Right ventricle myocardium superior (tissue), 1 donor: ENCODE measurements at places on chromosomes 1 and 21. TPM values are rescaled to one million over a fixed set of nuclear protein-coding genes. Genes with fewer than 3 reads are reported as not detected.

GRCh38 chr21:37757606-37758376, 158.5 kb downstream of the KCNJ6 start:
- no peak for DNase-seq

DNA sequence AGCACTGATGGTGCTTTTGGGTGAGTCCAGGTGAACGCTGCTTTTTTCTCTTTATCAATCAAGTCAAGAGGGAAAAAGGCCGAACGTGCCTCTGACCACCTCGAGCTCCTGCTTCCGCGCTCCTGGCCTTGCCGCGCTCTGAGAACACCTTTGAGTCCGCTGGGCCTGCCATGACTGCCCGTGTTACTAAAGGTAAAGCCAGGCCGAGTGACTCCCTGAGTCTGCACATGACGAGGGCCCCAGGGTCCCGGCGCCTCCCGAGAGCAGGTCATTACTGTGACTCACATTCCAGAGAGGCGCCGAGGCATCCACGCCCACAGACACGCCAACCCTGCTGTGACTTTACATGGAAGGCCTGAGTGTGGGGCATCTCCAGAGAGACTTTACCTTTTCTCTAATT, 11.1 kb downstream of the POFUT2 start:
- no peak for DNase-seq

- DNase-seq = no peak
Measured at GRCh38 chr1:113191579-113192076, 118.6 kb downstream of the LRIG2 start.

DNA sequence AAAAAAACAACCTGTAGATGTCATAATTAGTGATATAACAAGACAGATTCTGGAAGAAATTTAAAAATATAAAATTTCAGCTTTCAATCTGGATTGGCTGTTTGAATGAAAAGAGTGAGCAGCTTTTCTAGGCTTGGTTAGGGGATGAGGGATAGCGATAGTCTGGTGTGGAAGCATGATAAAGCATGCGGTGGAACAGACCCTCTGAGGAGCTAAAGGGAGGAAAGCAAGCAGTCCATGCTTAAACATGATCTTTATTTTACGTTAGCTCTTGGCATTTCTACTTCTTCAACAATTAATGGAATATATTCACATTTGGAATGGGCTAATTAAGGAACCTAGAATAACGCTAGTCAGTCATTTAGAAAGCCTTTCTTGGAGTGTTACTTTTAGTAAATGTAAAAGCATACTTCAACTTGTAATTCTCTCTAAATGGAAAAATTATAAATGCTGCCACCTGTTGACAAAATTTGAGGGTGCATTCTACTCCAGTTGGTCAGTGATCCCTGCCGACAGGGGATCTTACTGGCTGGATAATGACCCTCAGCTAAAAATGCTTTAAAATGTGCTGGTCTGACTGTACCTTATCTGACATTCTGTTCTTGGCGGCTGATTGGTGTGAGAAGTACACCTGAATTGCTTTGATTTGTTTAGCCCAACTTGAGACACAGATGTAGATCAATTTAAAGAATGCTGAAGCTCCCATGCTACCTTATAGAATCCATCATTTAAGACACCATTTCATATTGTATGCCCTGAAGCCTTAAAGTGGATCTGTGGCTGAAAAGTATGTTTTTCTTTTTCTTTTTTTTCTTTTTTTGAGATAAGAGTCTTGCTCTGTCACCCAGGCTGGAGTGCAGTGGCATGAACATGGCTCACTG, 61.2 kb downstream of the AK4 start:
- no peak for DNase-seq

DNA sequence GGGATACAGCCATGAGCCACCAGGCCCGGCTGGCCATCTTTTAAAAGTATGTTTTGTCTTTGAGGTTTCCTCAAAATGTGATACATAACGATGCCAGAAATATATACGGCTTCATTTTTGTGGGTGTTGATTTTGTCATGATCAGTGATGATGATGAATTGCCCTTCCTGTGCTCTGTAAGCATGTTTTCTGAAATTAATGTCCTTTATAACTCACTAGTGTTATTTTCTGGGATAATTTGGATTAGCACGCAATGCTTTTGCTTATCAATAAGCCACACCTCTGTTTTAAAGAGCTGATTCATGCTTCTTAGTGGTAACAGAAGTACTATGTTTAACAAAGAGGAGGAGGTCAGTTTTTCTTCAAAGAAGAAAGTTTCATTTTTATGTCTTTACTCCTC, 25.6 kb downstream of the PHACTR4 start:
- DNase-seq = no peak

DNA sequence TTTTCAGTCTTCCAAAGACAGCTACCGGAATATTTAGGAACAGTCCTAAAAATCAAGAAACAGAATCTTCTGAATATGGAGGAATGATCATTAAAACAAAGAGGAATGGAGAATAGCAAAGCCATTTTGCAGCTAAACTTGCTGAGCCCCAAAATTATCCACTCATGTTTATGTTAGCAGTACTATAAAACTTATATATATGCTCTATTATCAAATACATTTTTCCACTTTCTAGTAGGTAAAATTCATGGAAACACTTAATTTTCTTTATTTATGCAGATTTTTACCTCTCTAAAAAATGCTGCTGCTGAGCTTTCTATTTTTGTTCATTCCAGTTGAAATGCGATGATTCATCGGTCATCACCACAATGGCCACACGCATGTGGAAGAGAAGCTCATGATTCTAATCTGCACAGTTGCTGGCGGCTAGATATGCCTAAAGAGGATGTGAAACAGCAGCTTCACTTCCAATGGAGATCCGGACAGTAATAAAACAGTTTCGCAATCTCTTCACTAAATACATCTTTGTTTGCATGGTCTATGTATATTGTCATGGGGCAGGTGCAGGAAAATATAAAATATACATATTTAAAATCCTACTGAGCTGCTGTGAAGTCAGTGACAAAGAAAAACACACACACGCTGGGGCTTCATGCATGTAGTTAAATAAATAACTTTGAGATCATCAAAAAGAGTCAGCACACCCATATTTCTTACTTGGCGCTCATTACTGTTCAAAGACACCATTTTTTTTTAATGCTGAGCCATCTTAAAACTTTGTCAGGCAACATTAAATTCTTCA, 292.2 kb downstream of the SMYD3 start:
- DNase-seq = no peak

DNA sequence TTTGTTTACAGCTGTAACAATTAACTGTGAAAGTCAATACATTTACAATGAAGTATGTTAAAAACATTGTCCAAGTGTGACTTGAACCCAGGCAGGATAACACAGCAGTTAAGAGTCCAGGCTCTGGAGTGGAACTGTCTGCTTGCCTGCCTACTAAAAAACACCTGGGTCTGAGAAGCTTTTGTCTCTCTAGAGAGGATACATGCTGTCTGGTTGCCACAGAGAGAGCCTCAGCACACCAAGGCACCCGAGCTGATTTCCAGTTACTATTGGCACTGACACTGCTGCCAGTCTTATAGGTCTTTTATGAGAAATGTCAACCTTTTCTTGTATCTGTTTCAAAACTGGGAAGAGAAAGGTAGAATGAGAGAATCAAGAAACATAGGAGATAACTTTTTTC, 20.2 kb upstream of the RALGPS2 start:
- DNase-seq = no peak

DNA sequence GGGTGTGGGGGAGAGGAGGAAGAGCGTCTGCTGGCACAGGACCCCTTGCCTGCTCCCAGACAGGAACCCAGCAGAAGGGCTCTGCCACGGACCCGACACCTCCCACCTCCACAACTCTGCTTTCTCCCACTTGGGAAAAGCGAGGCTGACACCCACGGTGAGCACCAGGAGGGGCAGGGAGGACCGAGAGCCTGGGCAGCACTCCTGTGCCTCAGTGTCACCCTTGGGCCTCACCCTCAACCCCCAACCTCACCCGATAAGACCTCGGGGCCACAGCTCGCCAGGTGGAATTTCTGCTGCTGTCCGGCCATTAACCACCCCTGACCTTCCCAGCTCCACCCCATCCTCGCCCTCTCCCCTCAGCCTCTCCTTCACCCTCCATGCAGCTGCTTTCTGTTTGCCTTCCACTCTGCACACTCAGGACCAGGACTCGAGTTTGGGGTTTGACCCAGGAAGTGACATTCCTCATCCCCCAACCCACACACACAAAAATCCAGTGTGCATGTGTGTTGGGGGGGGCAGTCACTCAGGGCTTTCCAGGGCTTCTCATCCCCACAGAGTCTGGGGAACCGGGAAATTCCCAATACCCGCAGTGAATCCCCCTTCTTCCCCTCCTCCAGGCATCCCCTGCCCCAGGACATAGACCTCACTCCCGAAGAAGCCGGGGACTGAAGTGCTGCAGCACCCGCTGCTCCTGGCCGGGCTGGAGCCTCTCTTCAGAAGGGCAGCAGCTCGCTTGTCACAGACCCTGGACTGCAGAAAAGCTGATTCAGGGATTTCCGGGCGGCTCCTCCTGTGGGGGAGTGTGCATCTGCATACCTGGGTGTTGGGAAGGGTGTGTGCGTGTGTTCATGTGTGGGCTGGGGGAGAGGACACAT, 65.8 kb downstream of the SYT2 start:
- DNase-seq = no peak

- DNase-seq = no peak
Measured at GRCh38 chr1:241677201-241677600, 25.1 kb downstream of the WDR64 start.

DNA sequence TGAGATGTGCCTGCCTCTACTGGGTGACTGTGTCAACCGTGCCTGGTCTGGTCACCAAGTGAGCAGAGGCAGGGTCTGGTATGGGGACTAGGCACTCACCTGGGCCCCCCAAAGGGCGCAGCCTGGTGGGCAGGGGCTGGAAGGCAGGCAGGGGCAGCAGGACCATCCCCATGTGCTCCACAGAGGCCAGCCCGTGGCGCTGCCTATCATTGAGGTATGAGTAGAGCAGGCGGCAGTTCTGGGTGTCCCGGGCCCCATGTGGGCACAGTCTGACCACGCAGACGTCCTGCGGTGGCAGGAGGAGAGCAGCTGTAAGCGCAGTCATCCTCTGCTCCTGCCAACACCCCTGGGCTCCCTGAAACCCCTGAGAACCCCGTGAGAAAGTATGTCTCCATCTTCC, 23.7 kb downstream of the SPOCD1 start:
- no peak for DNase-seq

DNA sequence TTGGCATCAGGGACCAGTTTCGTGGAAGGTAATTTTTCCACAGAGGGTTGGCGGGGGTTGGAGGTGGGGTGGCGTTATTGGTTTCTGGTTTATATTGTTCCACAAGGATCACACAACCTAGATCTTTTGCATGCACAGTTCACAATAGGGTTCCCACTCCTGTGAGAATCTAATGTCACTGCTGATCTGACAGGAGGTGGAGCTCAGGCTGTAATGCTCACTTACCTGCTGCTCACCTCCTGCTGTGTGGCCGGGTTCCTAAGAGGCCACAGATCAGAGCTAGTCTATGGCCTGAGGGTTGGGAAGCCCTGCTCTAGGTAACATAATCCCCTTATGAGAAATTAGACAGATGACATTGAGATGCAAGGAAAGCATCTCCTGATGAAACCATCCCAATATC, 12.6 kb downstream of the GBP5 start:
- no peak for DNase-seq

DNA sequence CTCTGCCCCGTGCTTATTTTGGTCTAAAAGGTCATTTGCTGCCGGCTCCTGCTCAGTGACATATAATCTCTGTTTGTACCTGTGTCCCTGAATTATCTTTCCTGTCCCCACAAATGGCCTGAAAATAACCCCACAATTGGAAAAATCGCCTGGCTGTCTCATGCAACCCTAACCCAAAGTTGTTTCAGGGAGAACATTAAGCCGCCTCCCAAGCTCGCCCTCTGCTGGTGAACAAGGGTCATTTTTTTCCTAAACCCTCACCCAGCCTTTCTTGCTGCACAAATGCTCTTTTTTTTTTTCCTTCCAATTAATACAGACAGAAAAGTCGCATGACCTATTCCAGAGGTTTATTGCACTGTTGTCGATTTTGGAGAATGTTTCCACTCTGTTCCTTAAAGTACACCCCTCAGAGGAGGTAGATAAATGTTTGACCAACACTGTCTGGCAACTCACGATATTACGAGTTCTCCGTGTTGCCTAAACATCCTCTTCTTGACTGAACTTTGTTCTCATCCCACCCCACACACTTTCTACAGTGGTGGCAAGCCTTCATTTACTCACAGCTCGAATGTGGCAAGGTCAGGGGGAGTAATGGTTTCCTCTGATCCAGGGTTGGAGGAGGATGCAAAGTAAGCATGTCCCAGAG, 148.7 kb downstream of the ZZZ3 start:
- no peak for DNase-seq

- no peak for DNase-seq
Measured at GRCh38 chr1:230169454-230170152, 102.6 kb downstream of the GALNT2 start.

- DNase-seq = no peak
Measured at GRCh38 chr1:115609021-115609420, 32.7 kb upstream of the VANGL1 start.

GRCh38 chr1:206776229-206776628, 3.9 kb upstream of the IL10 start:
- no peak for DNase-seq

GRCh38 chr1:206512058-206512850, 4.9 kb downstream of the RASSF5 start:
- no peak for DNase-seq

GRCh38 chr1:211337430-211338223, 11.0 kb downstream of the TRAF5 start:
- no peak for DNase-seq

FAM151A gene
- 2.1 TPM for total RNA-seq

CLIC6 gene
- total RNA-seq = 7.7 TPM

FCRL5 gene
- 0.11 TPM for total RNA-seq

ZNF684 gene
- total RNA-seq = 8.3 TPM
